Endodermal cell (in vitro differentiated cells): ENCODE measurements at places on chromosomes 1 and 21.

DNA sequence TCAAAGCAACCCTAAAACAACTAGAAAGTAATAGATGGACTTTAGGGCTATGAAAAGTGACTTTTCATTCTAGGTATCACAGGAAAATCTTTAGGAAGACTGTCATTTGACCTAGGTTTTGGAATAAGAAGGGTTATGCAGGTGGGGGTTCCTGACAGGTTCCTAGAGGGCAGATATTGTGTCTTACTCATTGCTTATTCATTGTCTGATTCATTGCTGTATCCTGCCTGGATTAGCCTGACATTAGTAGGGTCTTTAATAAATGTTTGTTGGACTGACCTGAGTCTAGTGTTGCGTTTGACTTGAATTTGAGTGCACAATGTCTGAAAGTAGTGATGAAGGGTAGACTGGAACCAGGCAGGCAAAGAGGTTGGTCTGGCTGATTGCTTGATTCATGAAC lies 6.0 kb downstream of the FNBP1L start:
- no peak for DNase-seq

- peak; percentile 79 for DNase-seq
Measured at GRCh38 chr1:236753516-236753915, 41.6 kb upstream of the MTR start.

DNA sequence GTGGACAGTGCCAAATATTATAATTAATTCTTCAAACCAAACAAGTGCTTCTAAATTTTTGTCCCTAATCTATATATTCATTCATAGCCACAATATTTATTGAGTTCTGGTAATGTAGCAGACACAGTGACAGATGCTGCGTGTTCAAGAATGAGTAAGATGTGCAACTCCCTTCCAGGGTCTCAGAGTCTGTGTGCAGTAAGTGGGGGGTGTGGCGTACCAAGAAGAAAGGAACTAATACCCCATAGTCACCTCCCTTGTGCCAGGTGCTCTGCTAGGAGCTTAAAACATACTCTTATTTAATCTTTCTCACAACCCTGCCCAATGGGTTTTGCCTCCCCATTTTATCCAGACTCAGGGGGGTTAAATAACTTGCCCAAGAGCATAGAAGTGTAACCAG lies 358.7 kb downstream of the BARHL2 start:
- DNase-seq, result no peak

DNA sequence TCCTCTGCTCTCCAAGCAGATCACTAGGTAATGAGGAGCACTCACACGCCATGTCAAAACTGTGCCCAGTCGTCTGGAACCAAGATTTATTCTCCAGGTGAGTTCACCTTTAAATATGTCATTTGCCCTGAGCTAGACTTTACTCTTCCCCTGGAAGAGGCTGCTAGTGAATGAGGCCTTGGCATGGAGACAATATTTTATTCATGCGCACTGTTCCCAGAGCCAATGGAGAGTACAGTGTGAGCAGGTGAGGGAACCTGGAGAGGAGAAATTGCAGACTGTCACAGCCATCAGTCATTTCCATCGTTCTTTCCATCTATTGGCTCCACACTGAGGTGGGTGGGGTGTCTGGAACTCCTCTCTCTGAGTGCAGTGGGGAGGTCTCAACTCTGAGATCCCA lies 333.6 kb downstream of the KCNH1 start:
- no peak for DNase-seq

GRCh38 chr1:182768963-182769362 lies 20.6 kb upstream of the NPL start:
- DNase-seq, result no peak

GRCh38 chr1:221911714-221912113 lies 169.8 kb upstream of the DUSP10 start:
- no peak for DNase-seq

GRCh38 chr1:20365421-20366055 lies 74.9 kb downstream of the VWA5B1 start:
- no peak for DNase-seq

- DNase-seq, result no peak
Measured at GRCh38 chr1:165189913-165190312, 166.6 kb downstream of the LMX1A start.

DNA sequence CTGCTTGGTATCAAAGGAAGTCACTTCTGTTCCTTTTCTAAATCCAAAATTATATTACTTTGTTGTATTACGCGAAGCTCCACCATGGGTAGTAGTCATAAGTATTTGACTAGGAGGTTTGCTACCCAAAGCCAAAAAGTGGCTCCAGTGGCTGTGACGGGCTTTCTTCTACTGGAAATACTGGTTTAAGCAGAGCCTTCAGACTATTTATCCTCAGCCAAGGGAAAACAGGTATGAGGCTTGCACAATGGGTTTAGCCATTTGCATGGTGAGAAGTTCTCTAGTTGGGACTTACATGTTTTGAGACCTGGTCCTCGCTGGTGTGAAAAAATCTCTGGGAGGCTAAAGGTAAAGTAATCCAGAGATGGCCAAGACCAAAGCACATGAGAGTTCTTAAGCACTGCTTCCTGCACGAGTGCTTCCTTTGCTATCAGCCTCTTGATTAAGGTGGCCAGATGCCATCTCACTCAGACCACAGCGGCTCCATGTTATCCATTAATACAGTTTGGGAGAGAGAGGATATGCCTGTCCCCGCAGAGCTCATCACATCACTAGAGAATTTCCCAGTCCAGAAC lies 121.2 kb downstream of the PIK3R3 start:
- DNase-seq, result peak; percentile 9

DNA sequence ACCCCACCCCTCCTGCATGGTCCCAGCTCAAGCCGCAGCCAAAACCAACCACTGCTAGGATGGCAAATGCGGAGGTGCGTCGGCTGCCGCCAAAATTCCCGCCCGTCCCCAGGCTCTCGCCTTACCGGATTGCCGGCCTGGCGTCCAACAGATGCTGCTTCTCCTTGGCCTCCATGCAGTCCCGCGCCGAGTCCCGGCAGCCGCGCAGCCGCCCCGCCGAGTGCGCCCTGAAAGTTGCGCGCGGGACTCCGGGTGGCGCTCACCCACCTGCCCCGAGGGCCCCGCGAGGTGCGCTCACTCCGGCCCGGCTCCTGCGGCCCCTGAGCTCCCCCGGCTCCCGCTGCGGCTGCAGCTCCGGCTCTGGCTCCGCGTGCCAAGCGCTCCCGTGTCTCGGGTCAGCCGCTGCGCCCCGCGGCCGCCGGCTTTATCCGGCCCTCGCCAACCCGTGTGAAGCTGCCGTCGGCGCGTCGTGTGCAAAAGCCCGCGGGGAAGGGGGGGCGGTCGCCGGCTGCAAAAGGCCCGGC lies at the start of gene SLC30A2:
TSS of gene SLC30A2 (minus strand) at position 397 of the 524 bp plus-strand sequence. CDS start at position 175, 222 bp downstream.
- peak; percentile 80 for DNase-seq

GRCh38 chr1:20266141-20266540 lies 24.5 kb upstream of the VWA5B1 start:
- no peak for DNase-seq

DNA sequence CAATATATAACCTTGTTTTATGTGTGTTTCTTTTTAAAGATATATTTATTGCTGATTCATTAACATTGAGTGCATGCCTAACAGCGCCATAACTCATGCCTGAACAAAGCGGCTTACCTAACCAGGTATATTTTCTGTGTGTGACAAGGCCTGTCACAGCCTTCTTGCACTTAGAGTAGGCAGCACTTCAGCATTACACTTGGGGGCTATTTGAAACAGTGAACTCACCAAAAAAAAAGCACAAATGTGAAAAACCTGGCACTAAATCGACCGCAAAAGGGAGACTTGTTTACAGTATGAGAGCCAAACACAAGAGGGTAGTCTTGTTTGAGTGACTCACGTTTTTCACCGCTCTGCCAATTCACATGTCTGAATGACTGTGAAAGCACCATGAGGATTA lies 111.7 kb downstream of the DISP1 start:
- DNase-seq, result peak; percentile 48

GRCh38 chr1:84165601-84166000 lies 21.5 kb downstream of the PRKACB start:
- no peak for DNase-seq

DNA sequence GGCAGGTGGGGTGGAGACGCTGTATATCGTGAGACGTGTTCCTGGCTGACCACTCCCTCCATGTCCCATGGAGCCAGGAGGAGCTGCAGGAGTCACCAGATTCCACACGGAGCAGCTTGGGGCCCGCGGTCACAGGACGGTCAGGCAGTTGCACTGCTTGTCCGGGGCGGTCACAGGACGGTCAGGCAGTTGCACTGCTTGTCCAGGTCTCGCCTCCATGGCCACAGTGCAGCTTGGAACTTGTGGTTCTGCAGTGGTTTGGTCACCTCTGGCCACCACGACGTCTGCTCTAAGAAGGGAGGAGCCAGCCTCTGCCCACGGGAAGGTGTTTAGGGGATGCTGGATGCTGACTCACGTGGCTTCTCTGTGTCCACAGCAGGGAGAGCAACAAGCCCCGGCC lies 33.0 kb downstream of the SLX9 start:
- DNase-seq, result no peak

DNA sequence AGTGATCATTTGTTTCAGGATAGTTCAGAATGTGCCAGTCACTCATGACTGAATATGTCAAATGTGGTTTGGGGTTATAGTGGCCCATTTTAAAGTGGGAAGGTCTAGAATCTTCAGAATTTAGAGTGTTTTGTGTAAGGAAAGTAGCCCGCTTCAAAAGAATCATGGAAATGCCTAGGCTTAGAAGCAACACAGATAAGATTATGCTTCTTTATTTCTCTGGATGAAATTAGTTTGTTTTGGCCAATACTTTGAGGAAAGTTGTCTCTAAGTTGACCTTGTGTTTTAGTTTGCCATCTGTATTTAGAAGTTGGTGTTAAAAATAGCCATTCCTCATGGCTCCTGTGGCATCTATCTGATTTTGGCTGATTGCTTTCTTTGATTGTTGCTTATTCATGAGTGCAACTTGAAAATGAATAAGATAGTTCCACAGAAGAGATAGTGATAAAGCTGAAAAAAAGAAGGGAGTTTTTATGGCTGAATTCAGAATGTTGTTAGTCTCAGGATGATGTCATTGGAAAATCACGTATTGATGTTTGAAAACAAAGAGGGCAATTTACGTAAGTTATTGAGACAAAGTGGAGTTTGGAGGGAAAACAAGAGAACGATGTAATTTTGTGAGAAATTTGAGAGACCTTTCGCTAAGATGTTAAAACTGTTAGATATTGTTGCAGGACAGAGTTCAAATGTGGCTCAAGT lies 71.9 kb downstream of the PLA2G4A start:
- no peak for DNase-seq

DNA sequence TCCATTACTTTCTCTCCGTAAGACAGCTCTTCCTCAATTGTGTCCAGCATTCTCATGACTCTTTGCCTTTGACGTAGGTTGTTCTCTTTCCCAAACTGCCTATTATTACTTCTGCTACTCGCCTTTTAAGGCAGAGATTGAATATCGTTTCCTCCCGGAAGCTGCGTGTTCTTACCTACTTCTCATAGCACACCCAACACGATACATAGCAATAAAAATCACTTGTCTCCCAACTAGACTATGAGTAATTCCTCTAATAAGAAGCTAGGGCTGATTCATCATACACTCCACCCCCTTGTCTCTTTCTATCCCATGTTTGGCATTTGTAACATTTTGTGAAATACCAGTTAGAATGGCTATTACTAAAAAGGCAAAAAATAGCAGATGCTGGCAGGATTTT lies 55.8 kb upstream of the SGIP1 start:
- DNase-seq, result no peak

GRCh38 chr1:219296430-219297355 lies 123.0 kb downstream of the LYPLAL1 start:
- no peak for DNase-seq

DNA sequence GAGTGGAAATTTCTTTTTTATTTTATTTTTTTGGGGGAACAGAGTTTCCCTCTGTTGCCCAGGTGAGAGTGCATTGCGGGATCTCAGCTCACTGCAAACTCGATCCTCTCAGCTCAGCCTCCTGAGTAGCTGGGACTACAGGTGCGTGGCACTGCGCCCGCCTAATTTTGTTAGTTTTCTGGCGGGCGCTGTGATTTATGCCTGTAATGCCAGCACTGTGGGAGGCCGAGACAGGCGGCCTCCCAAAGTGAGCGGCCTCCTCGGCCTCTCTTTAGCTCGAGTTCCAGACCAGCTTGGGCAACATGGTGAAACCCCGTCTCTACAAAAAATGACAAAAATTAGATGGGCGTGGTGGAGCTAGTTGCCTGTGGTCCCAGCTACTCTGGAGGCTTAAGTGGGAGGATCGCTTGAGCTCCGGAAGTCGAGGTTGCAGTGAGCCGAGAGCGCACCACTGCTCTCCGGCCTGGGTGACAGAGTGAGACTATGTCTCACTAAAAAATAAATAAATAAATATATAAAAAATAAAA lies 2.7 kb downstream of the GMEB1 start:
- no peak for DNase-seq

DNA sequence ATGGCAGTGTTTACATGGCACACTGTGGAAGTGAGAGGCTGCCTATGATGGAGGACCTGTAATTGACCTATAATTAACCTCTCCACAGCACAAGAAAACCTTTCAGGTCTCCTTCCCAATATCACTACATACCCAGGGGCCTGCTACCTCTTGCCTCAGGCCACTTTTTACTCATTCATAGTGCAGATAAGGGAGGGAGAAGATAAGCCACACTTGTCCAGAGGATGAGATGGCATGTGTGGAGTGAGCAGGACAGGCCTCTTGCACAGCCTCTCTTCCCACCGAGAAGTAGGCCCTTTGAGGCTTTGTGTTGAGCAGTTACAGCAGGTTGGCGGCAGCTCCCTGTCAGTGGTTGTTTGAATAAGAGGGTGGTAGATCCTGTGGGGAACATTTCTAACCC lies 31.1 kb upstream of the IKBKE start:
- DNase-seq, result no peak

DNA sequence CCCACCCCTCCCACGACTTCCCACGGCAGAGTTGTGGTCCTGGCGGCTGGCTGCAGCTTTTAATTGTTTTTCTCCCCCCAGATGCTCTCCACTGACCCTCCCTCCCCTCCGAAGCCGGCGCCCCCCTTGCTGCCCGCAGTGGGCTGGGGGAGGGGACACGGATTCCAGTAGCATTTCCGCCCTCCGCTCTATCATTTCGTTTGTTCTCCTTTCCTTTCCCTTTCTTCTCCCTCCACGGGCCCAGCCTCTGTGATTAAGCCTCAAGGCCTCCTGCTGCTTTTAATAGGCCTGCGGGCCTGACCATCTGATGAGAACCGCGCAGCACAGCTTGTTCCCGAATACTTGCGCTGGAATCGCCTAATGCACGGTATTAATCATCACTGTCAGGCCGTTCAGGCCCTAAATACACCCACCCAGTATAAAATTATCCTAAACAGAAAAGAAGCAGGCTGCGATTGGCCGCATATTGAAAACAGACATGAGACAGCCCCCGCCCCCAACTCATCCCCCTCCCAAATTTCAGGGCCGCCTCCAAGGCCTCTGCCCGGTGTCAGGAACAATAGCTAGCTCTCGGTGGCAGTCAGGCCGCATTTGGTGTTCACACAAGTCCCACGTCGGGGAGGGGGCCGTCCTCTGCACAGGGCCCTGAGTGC lies 102.0 kb upstream of the ARHGEF16 start:
- peak; percentile 85 for DNase-seq

DNA sequence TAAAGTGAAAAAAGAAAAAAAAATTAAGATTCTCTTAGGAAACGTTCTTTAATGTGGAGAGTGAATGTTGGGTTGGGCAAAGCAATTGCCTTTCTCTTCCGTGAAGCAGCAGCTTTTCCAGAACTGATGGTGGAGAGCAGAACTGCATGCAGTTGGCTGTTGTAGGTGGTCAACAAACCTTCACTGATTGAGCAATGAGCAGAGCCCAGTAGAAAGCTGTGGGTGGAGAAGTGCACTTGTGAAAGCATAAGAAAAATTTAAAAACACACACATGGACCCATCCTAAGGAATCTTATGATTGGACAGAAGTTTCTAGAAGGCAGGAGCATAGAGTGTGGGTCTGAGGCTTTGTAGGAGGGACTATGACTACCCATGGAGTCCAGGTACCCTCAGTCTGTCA lies 4.5 kb downstream of the PRELP start:
- no peak for DNase-seq

GRCh38 chr1:180237869-180238476 lies 7.9 kb downstream of the LHX4 start:
- no peak for DNase-seq
